NCI-H1417 treated with DMSO at 0.1 percent for 48 hours (cell line): ENCODE measurements at places on chromosomes 12 and 14.

DNA sequence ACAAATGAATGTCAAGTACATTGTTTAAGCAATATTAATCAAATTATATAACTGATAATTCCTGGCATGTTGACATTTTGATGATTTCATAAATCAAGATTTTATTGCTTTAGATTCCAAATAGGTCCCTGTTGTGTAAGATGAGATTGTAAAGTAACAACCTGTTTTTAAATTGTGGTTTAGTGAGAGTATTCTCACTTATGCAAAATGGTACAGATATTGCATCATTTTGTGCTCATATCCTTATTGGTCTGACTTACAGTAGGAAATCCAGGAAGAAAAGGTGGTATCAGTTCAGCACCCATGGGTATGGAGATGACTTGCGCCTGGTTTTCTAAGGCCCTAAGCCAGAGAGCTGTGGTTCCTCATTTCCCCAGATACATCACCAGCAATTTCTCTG, 165.5 kb downstream of the KIF21A start:
- DNase-seq = no peak

DNA sequence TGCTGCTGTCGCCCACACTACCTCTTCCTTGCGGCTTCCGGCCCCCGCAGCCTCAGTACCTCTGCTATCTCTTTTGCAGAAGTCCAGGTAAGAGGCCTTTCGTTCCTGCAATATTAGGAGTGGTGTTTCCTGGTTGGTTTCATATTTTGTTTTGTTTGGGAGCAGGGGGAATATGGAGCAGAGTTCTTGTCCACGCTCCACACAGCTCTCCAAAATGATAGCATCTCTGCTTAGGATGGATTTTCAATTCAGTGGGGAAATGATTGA, 768 bp downstream of the OXA1L start:
- DNase-seq = no peak

- DNase-seq = no peak
Measured at GRCh38 chr12:131831635-131832041, 3.4 kb downstream of the MMP17 start.

DNA sequence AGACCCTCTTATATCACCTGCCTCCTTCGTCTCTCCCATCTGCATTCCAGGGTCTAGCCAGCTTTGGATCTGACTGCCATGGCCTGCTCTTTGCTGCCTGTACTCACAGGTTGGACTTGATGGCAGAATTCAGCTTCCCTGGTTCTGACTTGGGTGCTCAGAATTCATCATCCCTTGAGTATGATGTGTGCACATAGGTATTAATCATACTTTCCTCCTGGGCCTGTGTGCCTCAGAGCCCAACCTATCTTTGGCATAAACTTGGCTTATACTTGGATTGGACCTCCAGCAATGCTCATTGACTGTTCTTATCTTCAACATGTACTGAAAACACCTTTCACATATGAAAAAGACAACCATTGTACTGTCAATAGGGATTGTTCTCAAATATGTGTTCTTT, 70.7 kb upstream of the LMNTD1 start:
- DNase-seq = no peak

GRCh38 chr12:1926251-1926657, 7.8 kb upstream of the CACNA2D4 start:
- DNase-seq = no peak

DNA sequence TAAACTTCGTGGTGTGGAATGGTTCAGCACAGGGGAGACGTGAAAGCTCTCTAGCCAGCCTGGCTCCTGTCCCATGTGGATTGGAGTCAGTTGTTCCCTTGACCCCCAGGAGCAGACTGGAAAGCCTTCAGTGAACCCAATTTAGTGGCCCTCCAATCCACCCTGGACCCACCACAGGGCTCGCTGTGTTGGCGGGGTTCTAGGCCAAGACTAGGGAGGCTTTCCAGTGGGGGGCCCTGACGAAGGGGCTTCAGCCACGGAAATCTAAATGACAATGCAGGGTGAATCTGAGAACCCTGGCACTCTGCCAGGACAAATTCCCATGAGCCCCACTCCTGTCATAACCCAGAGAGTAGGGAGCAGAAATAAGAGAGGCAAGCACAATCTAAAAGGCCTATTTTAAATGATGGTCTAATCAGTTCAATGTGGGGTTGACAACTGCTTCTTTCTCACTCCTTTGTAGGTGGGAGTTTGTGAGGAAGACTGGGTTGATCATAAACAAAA, 110.8 kb downstream of the SLC35F4 start:
- no peak for DNase-seq

DNA sequence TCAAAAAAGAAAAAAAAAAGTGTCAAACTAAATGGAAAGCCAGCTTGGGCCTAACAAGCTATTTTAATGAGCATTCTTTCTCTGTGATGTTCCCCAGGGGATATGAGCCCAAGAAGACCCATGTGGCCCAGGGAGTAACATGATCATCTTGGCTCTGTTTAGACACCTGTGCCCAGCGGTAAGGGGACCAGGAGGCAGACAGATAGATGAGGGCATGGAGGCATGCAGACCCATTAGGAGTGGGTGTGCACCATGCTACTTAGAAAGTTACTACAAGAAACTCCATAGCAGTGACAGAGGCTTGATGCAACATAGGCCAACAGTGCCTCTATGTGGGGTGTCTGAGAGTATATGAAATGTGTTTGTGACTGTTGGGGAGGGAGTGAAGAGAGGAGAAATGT, 3.1 kb upstream of the CREBL2 start:
- no peak for DNase-seq

DNA sequence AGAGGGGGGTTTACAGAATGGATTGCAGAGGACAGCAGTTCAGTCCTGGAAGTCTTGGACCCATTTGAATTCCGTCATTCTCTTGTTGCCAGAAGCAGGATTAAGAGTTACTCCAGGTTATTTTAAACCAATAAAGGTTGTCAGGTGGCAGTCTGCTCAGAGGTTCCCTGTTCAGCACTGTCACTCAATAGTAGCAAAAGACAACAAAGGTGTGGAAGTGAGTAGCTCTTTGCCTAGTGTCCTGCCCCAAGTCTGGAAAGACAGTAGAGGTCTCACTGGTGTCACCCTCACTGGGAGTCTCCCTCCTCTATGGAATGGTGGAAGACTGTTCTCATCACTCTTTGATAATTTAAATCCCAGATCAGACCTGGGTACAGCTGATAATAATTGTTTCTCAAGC, 73.4 kb upstream of the PLEKHG3 start:
- no peak for DNase-seq

- no peak for DNase-seq
Measured at GRCh38 chr12:105335856-105336255, 5.4 kb downstream of the C12orf75 start.

DNA sequence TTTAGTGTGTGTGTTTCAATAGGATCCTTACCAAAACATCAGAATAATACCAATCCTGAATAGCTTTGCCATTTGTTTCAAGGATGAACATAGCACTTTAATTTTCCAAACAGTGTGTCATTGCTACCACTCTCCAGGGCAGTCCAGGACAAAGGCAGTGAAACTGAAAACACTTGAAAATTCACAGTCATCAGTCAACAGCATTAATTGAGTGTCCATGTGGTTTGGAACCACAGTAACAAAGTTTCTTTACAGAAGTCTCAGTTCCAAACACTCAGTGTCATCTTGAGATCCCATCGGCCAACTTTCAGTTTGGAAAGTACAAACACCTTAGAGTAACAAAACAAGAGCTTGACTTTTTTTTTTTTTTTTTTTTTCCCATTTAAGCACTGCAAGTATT, 228.4 kb upstream of the SOX5 start:
- DNase-seq = peak; percentile 24

GRCh38 chr12:7542813-7543212, 39.2 kb upstream of the CD163 start:
- no peak for DNase-seq

DNA sequence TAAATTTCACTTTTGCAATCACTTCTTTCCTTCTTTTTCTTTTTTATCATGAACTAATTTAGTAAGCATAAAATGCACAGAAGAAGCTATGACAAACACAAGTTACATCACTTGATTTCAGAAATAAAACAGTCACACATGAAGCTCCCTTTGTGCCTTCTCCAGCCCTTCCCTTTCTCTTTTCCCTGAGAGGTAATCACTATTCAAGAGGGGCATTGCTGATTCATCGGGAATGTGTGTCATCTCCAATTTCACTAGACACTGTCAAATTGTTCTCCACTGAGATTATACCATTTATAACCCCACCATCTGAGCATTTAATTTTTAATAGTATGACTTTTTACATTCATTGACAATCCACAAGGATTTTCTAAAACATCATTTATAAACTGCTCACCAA, 91.6 kb upstream of the PTPRQ start:
- no peak for DNase-seq

DNA sequence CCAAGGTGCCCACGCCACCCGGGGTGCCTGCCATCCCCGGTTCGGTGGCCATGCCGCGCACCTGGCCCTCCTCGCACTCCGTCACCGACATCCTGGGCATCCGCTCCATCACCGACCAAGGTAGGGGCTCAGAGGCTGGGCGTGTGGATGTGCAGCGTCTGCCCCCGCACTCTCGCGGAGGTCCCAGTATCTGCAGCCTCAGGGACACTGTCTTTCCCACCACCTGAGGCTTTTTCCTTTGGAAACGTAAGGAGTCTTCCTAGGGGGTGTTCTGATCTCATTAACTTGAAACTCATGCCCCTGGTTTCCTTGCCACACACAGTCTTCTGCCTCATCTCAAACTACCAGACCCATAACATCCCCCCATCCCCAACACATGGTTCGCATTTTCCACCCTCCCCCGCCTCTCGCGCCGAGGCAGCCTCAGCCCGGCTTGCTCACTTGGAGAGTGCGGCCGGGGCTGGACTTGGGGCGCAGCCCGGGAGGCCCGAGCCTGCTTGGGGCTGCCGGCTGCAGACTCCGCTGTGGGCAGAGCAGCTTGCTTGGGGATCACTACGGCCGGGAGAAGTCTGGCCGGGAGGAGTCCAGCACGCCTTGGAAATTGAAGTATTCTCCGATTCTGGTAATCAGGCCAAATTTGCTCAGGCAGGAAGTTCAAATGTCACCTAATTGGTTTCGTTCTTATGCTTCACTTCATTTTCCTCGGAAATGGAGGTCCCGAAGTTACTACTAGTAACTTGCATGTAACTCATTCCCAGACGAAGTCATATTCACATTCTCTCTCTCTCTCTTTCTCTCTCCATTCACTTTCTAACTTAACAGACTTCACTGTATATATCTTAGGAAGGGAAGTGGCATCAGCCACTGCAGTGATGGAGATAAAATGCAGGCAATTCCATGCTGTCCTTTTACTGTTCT, 2.0 kb downstream of the PAX9 start:
- DNase-seq = no peak
